ENCODE measurements at places on chromosomes 13 and 19. TPM values are rescaled to one million over a fixed set of nuclear protein-coding genes. Genes with fewer than 3 reads are reported as not detected.

DNA sequence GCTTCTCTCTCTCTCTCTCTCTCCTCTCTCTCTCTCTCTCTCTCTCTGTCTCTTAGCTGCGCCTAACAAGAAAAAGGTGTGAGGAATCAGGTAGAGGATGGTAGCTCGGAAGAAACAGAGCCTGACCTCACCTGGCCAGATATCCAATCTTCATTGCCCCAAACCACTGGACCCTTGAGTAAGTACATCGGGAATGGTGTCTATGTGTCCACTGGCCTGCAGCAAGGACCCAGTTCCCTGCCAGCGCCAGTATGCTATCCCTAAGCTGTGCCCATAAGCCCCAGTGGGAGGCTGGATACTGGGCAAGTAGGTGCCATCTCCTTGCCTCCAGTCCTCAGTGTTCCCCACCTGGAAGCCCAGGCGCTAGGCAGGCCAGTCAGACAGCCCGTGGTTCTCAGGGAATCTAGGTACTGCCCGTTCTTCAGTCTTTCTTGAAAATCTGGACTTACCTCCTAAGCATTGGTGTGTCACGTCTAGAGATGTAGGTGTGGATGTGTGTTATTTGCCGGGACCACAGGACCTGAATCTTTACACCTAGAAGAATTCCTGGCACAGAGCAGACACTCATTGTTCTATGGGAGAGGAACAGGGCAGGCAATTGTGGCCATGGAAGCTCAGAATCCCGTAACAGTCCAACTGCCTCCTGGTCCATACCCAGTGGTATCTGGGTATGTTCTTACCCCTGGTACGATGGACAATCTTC is 7.3 kb downstream of the URAD start:
- DNase-seq: peak; percentile 26

DNA sequence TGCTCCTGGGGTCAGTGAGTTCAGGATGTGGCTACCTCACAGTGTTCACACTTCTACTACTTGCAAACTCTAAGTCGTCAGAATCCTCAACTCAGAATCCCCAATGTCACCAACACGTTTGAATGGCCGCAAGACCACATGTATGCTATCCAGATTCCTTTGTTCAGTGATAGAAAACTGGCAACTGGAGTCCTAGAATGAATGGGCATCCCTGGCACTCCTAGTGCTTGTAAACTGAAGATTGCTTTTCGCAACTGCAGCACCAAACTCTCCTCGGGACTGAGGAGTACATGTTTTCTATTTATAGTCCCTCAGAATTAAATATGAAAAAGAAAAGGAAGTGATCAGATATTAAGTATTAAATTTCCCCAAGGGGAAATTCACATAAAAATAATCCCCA is 4.9 kb downstream of the SMAD9 start:
- no peak for DNase-seq

GRCh38 chr13:74975111-74975510 is 506.9 kb downstream of the TBC1D4 start:
- DNase-seq: no peak

GRCh38 chr13:45055198-45055901 is 65.0 kb upstream of the GTF2F2 start:
- no peak for DNase-seq

GRCh38 chr13:63433546-63434150 is 2018.0 kb upstream of the PCDH20 start:
- no peak for DNase-seq

The IGFL3 gene
- total RNA-seq: not detected

DNA sequence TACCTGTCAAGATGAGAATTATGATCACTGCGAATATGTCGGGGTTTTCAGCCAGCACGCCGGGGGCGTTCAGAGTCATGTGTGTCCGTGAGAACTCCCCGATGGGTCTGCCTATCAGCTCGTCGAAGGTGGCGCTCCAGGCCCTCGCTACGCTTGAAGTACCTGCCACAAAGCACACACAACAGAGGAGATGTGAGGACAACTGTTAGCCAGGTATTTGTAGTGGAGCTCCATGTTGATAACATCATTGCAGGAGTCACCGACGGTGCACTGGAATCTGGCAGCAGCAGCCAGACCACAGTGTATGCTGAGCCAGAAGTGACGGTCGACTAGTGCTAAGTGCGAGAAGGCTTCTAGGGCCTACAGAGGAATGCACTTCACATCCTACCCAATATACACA is 62.7 kb downstream of the SLC7A1 start:
- no peak for DNase-seq

DNA sequence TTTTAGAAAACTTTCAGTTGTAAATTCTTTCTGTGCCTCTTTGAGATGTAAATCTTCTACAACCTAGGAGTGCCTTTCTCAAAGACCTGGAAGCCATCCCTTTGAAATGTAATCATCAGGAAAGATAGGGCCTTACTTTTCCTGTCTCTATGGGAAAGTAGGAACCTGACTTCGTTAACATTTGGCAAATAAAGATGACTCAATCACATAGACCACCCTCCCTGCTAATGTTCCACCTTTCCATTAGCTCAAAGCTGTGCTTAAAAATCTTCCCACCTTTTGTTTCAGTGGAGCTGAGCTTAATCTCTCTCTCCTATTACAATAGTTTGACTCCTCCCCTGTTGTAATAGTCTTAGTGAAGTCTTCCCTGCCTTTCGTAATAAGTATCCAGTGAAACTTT is 247.7 kb downstream of the OLFM4 start:
- DNase-seq: no peak

DNA sequence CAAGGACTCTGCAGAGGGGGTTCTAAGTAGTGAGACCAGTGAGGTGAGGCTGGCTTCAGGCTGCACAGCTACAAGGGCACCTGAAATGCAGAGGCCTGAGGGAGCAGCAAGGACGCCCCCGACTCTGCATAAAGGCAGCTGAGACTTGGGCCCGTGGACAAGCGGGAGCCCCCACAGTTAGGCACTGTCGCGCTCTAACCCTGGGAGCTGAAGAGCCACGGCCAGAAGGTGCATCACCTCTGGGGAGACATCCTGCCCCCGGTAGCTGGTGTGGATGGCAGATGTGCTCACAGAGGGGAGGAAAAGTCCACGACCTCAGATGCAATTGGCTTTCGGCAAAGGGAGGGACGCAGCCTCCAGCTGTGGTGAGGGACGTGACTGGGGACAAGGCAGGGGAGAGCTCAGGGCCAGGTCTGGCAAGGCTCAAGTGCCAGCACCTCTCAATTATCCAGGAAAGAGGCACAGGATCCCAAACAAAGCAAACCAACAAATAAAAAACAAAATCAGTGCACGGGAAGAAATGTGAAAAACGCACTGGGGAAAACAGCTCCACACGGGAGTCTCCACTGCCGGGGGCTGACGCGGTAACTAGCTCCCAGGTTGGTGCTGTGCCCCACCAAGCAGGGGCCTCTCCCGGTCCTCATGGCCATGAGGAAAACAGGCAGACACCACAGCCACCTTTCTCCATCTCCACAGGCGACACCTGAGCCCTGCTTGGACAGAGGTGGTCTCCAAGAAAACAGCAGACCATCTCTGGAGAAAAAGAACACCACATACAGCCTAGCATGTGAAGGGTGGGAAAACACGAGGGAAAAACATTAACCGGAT is 23.0 kb upstream of the PLPP2 start:
- no peak for DNase-seq

The BEST2 gene
- not detected for total RNA-seq

DNA sequence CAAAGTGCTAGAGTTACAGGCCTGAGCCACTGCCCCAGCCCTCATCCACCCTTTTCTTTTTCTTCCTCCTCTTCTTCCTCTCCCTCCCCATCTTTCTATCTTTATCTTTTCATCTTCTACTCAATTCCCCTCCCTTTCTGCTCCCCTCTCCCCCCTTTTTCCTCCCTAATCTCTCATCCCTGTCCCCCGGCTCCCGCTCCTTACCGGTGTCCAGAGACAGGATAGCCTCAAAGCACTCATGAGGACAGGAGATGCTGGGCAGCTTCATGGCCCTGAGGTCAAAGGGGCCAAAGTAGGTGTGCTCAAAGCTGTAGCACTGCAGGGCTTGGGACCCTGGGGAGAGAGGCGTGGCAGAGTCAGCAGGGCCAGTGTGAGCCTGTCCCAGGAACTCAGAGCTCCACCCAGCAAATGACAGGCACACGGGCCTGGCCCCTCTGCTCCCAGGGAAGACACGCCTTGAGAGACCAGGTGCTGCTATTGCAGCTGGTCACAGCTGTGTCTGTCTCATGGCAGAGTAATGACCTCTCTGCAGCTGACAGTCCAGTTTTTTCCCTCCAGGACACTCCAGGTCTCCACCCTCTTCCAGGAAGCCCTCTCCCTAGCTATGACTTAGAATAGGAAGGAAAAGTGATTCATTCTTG is 2.6 kb downstream of the LYPD5 start:
- DNase-seq: no peak

GRCh38 chr19:2201473-2202148 is 34.5 kb downstream of the PLEKHJ1 start:
- DNase-seq: no peak

The SIGLEC9 gene
- total RNA-seq: not detected

- DNase-seq: no peak
Observed at GRCh38 chr19:19428746-19429145, 23.3 kb downstream of the GATAD2A start.

GRCh38 chr19:51135004-51135403 is 7.1 kb upstream of the SIGLEC7 start:
- DNase-seq: no peak

- DNase-seq: no peak
Observed at GRCh38 chr13:41650706-41651105, 193.4 kb downstream of the RGCC start.

The COG6 gene
- 55.1 TPM for total RNA-seq

- no peak for DNase-seq
Observed at GRCh38 chr19:4780860-4781259, 10.7 kb upstream of the FEM1A start.

DNA sequence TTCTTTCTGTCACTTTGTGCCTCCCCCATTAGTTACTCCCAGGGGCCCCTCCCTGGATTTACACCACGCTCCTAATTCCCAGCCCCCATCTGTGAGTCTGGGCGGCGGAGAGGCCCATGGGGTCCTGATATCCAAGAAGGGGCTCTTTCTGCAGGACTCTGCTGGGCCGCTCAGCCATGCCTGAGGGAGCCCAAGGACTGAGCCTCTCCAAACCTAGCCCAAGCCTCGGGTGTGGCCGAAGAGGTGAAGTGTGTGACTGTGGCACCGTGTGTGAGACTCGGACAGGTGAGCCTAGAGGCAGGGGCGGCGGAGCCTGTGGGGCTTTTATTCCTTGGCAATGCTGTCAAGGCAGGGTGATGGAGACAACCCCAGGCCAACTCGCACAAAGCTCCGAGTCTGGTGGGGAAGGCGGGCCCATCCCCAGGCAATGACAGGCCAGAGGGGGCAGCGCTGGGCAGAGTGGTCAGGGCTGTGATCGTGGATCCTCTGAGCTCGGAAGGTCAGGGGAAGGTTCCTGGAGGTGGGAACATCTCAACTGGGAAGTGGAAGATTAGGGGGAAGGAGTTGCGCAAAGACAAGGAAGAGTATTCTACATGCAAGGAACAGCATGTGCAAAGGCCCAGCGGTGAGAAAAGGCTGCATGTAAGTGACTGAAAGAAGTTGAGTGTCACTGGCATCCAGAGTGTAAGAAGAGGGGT is 1.6 kb downstream of the PLEKHG2 start:
- DNase-seq: peak; percentile 51

The ELF1 gene
- total RNA-seq: 186 TPM

- DNase-seq: no peak
Observed at GRCh38 chr13:45231722-45232121, 30.9 kb upstream of the KCTD4 start.

DNA sequence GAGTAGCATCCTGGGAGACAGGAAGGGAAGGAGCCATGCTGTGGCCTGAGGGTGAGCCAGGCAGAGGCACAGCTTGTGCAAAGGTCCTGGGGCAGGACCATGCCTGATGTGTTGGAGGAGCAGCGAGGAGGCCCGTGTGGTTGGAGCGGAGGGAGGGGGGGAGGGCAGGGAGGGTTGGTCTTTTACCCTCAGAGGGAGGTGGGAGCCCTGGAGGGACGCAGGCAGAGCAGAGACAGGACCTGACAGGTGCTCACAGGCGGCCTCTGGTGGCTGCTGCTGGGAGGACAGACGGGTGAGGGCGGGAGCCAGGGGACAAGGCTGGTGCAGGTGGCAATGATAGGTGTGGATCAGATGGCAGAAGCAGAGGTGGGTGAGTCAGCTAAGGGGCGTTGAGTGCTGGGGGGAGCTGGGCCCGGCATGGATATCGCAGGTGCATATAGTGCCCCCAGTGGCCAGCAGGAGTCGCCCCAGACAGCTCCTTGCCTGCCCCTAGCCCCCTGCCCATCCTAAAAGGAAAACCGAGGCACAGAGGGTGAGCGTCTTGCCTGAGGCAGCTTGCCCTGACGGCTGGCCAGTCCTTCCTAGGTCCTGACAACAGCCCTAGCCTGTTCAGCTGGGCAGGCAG is 9.8 kb upstream of the GNA15 start:
- peak; percentile 65 for DNase-seq

DNA sequence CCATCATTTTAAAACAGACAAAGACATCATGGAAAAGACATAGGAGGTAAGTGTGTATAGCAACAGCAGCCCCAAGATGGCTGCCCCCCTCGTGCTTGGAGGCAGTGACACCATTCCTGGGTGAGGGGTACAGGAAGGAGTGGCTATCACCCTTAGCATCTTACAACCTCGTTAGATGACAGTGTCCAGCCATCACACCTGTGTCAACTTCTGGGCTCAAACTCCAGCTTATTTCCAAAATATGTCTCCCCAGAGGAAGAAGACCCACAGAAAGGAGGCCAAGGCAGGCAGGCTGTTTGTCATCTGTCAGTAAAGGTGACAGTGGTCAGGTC is 27.5 kb downstream of the EPS15L1 start:
- DNase-seq: no peak

The DZIP1 gene
- total RNA-seq: not detected

DNA sequence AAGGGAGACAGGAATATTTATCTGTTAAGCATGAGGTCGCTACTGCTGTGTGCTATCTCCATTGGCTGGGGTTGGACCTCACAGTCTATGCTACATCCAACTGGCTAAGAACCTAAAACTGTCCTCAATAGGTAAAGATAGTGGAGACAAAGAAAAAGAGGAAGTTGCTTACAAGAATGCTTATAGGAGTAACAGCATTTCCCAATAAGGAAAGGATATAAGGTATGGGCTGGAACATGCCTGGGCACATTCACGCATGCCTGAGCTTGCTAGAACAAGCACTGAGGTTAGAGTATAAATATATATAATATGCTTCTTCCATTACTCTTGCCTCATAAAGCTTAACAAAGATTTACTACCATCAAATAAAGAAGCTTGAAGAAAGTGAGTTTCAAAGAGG is 47.9 kb upstream of the CEACAM21 start:
- no peak for DNase-seq

GRCh38 chr13:113302986-113303385 is 5.9 kb downstream of the LAMP1 start:
- no peak for DNase-seq

DNA sequence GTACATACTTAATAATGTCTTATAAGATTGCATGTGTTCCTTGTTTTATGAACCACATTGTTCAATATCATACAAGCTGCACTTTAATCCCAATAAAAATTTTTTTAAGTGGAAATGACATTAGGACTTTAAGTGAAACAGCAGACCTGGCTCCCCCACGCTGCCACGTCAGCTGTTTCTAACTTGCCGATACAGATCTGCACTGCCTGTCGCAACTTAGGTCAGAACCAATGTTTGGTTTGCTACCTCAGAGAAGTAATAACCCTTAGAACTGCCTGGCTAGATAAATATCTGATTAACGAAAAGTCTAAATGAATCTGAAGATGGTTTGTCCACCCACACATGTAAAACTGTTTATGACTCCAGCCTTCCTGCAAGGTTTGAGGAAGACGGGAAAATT is 327.5 kb upstream of the DACH1 start:
- DNase-seq: no peak

The BCL2L12 gene
- 17.3 TPM for total RNA-seq
